ENCODE measurements at places on chromosomes 6 and 20.

- DNase-seq: no peak
Observed at GRCh38 chr6:43211955-43212354, 17.3 kb downstream of the DNPH1 start.

- DNase-seq: no peak
Observed at GRCh38 chr6:79168695-79168980, 65.8 kb downstream of the HMGN3 start.

DNA sequence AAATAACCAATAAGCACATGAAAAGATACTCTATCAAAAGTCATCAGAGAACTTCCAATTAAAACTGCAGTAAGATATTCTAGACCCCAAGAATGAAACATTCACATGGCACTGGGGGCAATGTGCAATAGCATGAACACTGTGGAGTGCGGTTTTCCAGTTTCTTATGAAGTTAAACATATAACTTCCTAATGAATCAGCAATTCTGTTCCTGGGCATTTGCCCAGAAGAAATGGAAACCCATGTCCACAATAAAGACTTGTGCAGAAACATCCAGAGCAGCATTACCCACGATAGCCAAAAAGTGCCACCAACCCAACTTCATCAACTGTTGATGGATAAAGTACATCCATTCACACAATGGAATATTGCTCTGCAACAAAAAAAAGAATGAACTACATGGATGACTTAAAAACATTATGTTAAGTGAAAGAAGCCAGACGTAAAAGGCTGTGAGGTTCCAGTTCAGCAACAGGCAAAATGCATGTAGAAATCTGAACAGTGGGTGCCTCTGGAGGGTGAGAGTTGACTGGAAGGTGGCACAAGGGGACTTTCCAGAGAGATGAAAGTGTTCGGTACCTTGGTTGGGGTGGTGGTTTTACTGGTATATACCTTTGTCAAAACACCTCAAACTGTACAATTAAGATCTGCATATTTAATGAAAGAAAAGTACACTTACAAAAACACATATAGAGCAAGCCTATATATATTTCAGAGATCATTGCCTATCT is 207.2 kb upstream of the ECI2 start:
- no peak for DNase-seq

DNA sequence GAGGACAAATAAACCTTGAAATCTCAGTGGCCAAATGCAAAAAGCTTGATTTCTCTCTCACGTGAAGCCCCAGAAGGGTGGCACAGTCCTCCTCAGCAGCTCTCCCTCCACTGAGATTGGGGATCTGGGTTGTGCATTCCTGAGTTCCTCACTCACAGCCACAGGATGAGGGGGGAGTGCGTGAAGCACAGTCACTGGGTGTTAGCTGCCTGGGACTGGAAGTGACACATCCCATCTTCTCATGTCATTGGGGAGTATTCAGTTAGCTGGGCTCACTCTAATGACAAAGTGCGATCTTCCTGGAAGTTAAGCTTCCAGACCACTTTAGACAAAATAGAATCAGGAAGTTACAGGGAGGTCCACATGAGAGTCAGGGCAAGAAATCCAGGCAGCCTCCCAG is 192.2 kb upstream of the LRFN2 start:
- DNase-seq: no peak

DNA sequence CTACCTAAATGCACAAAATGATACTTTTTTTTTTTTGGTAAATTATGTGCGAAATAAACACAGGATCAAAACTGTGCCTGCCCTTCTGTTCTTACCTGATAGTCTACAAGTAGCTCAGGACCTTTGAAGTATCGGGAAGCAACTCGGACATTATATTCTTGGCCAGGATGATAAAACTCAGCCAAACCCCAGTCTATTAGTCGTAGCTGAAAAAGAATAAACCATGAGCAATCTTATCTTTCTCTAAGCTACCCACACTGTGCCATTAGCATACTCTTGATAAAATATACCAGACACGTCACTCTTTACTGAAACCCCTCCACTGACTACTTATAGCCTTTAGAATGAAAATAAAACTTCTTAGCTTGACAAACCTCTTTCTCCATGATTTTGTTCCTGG is 29.8 kb upstream of the TBC1D20 start:
- no peak for DNase-seq

- DNase-seq: no peak
Observed at GRCh38 chr20:31820228-31820627, 1.1 kb downstream of the MYLK2 start.

DNA sequence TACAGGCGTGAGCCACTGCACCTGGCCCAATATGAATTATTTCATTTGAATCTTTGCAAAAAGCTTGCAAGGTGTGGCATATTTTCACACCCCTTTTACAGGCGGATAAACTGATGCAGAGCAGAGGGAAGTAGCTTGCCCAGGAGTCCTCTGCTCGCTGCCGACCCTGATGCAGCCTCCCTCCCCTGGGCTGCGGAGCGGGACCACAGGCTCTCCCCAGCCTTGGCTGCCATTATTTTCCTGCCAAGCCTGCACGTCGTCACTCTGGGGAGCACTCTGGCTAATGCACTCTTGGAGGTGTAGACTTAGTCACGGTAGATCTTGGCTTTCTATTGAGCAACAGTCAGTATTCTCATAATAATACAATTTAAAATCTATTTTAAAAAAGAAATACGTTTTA is 34.8 kb upstream of the DACT2 start:
- DNase-seq: no peak

GRCh38 chr6:141169419-141169818 is 963.3 kb upstream of the GJE1 start:
- no peak for DNase-seq
